ENCODE measurements at places on chromosomes 11 and 22.

DNA sequence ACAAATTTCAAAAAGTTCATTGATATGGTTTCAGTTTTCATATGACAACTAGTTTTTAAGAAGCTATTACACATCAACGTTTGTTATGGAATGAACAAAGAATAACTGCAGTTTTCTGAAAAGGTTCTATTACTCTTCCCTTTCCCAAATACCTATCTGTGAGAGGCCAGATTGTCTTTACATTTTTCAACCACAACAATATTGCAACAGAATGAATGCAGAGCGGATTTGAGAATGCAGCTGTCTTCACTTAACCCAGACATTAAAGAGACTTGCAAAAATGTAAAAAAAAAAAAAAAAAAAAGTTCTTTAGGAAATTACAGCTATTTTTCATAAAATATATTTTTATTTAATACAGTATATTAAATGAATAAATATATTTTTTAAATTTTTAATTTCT, 250.8 kb downstream of the DDX10 start:
- DNase-seq, result no peak

GRCh38 chr11:30462421-30462820, 123.7 kb downstream of the MPPED2 start:
- DNase-seq, result no peak

DNA sequence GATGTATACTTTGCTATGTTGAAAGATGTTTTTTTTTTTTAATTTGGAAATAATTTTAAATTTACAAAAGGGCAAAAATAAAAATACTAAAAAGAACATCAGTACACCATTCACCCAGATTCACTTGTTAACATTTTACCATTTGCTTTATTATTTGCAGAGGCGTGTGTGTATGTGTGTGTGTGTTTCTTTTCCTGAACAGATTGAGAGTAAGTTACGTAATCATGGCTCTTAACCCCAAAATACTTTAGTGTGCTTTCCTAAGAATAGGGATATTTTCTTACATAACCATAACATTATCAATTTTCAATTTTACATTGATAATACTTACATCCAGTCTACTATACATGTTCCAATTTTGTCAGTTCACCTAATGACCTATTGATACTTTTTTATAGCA, 91.5 kb upstream of the HORMAD2 start:
- DNase-seq, result no peak

DNA sequence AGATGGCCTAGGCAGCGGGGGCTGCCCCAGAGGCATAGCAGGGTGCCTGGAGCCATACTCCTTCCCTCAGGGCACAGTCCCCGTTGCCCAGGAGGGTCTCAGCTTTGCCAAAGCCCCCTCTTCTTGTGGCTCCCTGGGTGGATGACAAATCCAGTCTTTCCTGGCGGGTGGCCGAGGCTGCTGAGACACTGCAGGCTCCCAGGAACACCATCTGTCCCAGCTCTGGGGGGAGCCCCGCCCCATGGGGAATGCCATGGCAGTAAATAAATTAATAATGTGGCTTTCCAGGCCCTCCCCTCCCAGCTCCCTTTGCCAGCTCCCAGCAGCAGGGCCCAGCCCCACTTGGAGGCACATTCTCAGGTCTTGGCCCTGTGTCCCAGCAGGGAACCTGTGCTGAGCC, 45.0 kb downstream of the PDE2A start:
- peak; percentile 24 for DNase-seq

DNA sequence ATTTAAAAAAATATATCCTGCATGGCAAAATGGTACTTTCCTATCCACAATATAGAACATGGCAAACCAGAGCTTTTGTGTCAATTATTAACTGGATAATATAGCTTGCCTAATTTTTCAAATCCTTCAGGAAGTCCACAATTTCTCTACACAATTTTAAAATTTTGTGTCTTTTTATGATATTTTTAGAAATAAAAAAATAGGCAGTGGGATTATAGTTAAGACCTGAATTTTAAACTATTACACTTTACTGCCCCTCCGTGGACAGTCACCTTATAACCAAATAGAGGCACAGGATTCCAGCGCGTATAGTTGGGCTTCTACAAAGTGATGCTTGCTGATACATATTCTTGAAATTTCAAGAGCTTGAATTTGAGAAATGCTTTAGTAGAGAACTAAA, 2.1 kb upstream of the DMC1 start:
- no peak for DNase-seq

DNA sequence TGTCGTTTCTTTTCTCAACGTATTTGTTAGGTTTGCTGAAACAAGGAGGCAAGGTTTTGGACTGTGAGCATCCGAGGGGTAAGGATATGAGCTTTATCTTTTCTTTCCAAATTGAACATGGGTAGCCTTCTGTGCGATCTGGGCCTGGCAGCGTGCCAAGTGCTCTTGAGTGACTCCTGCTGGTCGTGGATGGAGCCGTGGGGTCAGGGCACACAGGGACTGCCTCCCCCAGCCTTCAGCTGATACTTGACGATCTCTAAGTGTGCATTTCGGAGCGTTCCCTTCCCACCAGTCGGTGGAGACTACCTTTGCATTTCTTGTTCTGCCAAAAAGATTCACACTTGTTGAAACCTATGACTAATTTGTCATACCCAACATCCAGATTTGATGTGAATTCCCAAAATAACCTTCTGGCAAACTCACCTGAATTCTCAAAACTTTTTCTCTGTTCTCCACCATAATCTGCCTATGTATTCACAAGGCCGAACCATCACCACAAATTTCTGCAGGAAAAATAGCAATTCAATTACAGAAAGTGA, 40.1 kb upstream of the CLMP start:
- DNase-seq, result no peak

Measured in NCI-H524 treated with DMSO at 0.1 percent for 48 hours (cell line).